GM06990 (cell line): ENCODE measurements at places on chromosomes 12 and 14.

- DNase-seq, result no peak
Observed at GRCh38 chr12:44117337-44117736, 281.5 kb downstream of the TMEM117 start.

DNA sequence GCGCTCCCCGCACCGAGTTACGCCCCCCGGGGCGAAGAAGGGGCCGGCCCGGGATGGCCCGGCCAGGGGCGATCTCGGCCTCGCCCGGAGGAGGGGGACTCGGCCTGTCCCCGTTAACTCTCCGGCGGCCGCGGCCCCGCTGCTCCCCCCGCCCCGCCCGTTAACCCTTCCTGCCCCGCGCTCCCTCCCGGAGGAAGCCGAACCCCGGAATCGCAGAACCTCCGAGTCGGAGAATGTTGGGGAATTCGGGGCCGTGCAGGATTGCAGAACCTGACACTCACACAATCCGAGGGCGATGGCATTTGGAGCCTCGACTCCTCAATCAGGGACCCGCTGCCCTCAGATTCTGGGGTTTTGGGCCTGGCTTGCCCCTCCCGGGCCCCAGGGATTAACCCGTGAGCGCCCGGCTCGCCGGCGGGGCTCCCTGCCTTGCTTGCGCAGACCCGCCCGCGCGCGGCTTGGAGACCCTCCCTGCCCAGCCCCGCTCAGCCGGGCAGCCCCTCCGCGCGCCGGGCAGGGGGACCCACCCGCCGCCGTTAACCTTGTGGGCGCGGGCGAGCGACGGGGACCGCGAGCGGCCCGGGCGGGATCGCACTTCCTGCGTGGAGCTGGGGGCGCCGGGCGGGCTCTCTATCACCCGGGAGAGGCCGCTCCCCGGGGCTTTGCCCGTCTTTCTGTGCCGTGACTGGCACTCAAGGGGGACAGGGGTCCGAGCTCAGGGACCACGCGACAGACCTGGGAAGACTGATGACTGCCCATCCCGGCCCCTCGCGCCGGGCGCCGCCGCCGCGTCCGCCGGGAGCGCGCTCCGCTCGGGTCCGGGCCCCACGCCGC is 18.8 kb downstream of the BEGAIN start:
- DNase-seq, result no peak

GRCh38 chr12:121866331-121866730 is 7.7 kb upstream of the HPD start:
- DNase-seq, result no peak

GRCh38 chr12:24554612-24555295 is 394.1 kb downstream of the BCAT1 start:
- no peak for DNase-seq

GRCh38 chr14:92582706-92583452 is 69.3 kb downstream of the RIN3 start:
- peak; percentile 81 for DNase-seq

GRCh38 chr12:40338621-40339020 is 113.8 kb downstream of the LRRK2 start:
- DNase-seq, result no peak

GRCh38 chr12:33587784-33588712 is 148.4 kb upstream of the SYT10 start:
- no peak for DNase-seq

DNA sequence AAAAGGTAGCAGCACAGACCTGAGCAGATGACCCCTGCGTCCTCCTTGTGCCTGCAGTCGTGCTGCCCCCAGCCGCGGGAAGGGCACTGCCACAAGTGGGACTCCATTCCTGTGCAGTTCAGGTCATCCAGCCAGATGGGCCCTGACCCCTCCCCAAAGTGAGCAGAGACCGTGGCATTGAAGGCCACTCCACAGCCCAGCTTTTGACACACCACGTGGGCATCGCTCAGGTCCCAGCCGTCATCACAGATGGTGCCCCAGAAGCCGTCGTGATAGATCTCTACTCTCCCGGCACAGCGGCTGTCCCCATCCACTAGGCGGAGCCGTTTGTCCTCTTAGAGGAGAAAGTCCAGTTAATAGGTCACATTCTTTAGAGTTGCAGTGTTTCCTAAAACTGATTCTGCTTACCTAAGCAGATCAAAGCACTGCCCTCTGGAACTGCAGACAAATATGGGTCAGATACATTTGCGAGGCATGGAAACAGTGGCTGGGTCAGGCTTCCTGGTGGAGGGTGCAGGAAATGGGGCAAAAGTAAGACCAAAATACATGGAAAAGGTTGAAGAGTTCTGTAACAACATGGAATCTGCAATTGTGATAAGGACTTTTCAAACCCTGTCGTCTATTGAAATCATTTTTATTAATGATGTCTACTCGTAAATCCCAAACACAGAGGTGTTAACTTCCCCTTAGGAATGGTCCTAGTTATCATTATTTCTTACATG is 69.4 kb downstream of the CD163L1 start:
- DNase-seq, result peak; percentile 1

- DNase-seq, result no peak
Observed at GRCh38 chr14:54781080-54781479, 121.5 kb downstream of the GCH1 start.

DNA sequence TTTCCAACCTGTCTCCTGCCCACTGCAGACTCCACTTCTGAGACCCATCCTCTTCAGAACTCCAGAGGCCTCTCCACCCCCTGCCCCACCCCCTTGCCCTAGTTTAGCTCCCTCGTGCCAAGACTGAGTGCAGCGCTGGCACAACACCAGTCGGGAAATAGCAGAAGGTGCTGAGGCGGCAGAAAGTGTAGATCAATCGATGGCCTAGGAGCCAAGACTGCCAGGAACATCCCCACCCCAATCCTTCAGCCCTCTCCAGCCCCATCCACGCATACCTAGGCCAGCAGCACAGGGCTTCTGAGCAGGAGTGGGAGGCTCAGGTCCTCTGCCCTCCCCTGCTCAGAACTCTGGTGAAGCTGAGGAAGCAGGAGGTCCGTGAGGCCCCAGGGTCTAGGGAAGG is 1.1 kb downstream of the CPNE6 start:
- no peak for DNase-seq

- DNase-seq, result no peak
Observed at GRCh38 chr14:59664741-59665140, 88.1 kb upstream of the CCDC175 start.

GRCh38 chr12:118274066-118274465 is 98.6 kb downstream of the TAOK3 start:
- DNase-seq, result peak; percentile 13

DNA sequence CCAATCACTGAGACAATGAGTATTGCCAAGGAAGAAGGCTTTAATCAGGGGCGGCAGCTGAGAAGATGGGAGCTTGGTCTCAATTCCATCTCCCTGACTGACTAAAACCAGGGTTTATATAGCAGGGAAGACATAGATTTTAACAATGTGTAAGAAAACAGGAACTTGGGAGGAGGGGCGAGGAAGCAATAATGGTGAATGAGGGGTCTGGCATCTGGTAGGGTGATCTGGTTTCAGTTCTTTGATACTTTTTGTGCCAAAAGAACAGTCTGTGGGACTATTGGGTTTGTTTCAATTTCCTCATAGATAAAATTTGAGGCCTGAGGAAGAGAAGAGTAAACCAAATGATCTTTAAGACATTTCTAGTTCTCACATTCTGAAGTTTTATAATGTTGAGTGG is 49.2 kb downstream of the FUT8 start:
- DNase-seq, result peak; percentile 46

GRCh38 chr14:50044042-50044651 is 72.2 kb downstream of the VCPKMT start:
- no peak for DNase-seq

DNA sequence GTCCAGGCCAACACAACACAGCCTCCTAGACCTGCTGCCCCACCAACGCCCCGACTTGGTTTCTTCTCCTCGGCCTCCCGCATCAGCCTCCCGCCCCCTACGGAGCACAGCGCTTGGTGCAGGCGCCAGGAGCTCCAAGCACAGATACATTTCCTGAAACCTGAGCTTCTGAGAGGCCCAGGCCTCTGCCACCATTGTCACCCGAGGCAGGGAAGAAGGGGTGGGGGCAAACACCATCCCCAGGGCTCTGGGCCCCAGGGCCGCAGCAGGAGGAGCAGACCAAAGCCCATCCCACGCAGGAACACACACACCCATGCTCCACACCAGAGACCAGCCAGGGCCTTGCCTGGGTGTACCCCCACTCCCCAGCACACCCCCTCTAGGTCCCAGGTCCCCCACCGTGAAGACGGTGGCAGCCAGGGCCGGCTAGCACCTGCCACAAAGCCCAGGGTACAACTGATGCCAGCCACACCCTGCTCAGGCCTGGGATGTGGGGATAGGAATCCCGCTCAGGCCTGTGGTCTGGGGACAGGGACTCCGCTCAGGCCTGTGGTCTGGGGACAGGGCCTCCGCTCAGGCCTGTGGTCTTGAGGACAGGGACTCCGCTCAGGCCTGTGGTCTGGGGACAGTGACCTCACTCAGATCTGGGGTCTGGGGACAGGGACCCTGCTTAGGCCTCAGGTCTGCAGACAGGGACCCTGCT is 5.4 kb downstream of the JAG2 start:
- DNase-seq, result no peak

DNA sequence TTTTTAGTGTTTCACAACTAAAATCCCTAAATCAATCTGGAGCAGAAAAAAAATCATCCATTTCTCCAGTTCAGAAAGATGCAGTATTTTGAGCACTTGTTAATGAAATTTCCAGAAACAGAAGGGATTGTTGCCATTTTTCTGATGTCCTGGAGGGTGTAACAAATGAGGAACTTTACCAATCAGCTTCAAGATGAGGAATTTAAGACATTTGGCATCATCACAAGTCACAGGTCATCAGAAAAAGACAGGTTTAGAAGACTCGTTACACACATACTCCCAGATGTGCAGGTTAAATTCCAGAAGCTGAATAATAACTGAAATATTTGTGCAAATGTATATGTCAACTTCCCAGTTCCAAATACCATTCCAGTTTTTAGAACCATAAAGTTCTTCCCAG is 482 bp upstream of the PSMC1 start:
- no peak for DNase-seq

- DNase-seq, result peak; percentile 91
Observed at GRCh38 chr12:104215638-104216297, at the start of gene TXNRD1. Gene TXNRD1 (plus strand): TSS chr12:104215779. CDS start chr12:104215803, 24 bp downstream.

- no peak for DNase-seq
Observed at GRCh38 chr14:53060046-53060445, 93.1 kb downstream of the DDHD1 start.

DNA sequence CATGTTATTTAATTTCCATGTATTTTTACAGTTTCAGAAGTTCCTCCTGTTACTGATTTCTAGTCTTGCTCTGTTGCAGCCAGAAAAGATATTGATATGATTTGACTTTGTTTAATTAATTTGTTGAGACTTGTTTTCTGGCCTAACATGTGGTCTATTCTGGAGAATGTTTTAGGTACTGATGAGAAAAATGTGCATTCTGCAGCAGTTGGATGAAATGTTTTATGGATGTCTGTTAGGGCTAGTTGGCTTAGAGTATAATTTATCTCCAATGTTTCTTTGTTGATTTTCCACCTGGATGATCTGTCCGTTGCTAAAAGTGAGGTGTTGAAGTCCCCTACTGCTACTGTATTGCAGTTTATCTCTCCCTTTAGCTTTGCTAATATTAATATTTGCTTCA is 54.4 kb downstream of the GPR137C start:
- no peak for DNase-seq

GRCh38 chr14:92532490-92533163 is 19.0 kb downstream of the RIN3 start:
- no peak for DNase-seq

- no peak for DNase-seq
Observed at GRCh38 chr14:72555609-72556000, 338.3 kb downstream of the DPF3 start.

GRCh38 chr12:91565246-91565645 is 382.6 kb upstream of the DCN start:
- DNase-seq, result no peak

DNA sequence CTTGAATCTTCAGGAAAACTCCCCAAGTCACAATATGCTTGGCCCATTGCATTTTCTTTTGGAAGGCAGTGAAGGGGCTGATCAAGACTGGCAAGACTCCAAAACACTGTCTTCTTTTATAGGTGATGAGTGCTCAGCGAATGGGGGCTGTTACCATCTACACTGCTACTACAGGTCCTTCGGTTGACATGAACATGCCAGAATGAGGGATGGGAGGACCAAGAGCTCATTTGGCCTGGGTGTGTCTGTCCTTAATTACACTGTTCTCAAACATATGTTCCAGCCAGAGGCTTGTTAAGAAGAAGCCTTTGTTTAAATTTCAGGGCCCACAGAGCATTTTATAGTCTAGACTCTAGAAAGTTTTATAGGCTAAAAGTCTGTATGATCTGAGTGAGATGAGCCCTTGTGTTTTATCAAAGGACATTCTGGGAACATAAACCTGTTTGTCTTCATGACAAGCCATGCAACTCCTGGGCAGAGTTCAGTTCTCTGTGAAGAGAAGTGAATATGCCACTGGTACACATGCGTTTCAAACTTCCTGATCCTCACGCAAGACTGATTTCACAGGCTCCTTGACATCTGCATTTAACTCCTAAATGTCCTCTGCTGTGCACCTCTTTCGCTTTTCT is 4.7 kb upstream of the FAM234B start:
- no peak for DNase-seq

DNA sequence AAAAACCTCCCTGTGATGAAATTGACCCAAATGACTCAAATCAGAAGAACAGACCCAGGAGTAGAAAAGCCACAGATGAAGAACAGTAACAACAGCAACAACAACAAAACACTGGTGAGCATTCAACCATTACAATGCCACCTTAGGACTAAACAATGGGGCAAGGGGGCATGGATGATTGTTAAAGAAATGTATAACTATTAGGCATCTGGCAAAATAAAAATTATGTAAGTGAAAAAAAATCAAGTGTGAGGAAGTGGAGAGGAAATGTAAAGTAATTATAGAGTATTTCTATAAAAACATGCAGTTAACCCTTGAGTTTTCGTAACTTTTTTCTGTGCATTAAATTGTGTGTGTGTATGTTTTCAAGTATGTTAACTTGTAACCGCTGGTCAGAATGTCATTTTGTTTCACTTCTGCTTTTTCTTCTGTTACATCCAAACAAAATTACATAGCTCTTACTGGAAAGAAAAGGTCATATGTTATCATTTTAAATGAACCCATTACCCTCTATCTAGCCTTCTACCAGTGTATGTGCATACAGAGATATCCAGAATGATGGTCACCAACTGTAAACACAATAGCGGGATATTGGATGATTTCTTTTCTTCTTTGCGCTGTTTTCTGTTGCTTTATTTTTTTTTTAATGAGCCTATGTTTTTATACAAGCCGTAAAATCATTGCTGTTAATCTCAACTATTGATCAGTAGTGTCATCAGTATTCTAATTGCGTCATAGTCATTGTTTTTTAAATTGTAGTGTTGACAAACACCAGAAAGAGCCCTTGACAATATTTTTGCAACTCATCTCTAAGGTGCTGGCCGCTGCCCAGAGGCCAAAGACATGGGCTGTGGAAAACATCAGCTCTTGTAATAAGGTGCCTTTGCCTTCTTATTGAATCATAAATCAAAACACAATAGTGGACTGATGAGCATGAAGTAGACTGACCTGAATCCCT is 170.6 kb downstream of the CRADD start:
- DNase-seq, result peak; percentile 83

DNA sequence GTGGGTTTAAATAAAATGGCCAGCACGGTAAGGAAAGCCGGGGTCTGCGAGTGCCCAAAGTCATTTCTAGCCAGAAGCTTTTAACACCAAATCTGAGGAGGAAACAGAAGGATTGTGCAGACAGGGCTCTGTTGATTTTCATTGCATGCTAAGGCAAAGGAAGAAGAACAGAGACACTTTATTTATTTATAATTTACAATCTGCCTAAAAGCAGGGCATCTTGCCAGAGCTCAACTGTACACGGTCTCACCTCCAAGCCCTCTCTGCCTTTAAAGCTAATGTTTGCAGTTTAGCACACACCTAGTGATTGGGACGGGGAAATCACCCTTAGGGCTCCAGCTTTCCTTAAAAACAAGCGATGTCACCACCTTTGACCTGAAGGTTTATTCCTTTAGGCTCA is 4.0 kb downstream of the KCNA5 start:
- no peak for DNase-seq
